Left ventricle myocardium inferior (tissue), 1 donor: ENCODE measurements at places on chromosomes 12 and 14.

- DNase-seq = no peak
Observed at GRCh38 chr12:132481345-132481744, 8.6 kb upstream of the FBRSL1 start.

DNA sequence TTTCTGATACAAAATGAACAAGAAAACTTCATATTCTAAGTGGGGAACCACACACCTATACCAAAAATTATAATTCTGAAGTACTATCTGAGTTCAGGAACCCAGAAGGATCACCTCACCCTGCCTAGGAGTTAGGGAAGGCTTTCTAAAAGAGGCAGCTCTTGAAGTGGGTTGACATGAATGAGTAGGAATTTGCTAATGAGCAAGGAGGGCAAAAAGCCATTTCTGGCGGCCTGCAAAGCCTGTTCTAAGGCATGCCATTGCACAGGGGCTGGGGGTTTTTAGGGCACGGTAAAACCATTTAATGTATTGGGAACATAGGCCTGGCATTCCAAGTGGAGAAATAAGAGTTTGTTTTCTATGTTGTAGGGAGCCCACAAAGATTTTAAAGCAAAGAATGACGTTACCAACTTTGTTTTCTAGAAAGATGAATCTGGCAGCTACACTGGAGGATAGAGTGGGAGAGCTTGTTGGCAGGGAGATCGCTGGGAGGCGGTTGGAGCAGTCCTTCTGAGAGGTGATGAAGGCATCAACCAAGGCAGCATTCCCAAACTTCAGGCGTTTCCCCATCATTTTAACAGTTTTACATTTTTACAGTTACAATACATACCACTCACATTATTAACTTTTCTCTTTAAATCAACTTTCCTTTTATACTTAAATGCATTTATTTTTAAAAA lies 14.1 kb downstream of the IFT43 start:
- no peak for DNase-seq

DNA sequence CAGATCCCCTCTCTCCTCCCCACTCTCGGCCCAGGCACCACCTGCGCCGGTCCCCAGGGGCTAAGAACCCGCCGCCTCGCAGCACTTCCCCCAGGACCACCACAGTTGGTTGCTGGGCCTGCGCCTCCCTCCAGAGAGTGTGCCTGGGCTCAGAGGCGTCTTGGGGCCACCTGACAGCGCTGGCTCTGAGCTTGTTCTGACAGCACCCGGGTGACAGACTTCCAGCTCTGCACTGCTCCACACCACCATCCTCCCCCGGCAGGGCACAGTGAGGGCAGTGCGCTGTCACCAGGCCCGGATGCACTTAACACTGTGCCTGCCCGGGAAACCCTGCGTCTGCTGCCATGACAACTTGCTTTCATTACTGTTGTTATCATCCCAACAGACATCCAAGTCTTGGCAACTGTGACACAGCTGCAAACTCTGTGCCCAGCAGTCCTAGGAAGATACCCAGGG lies 6.6 kb downstream of the BRF1 start:
- peak; percentile 82 for DNase-seq

DNA sequence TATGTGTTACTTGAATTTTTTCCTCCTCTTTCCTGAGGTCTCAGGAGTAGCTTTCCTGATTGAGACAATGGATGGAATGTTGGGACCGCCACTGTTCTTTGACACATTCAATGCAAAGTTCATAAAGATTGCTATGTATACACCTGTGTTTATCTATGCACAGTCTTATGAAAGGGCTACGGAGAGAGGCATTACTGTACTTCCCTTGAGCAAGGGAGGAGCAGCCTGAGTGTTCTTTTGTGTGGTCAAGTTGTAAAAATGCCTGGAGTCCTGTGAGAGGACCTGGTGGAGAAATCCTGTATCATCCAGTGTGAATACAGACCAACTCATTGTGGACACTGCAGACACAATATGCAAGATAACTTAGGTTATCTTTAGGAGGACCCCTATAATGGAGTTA lies 1.2 kb downstream of the SRGAP1 start:
- DNase-seq = no peak

GRCh38 chr14:77122526-77123125 lies 19.0 kb downstream of the ZDHHC22 start:
- no peak for DNase-seq

DNA sequence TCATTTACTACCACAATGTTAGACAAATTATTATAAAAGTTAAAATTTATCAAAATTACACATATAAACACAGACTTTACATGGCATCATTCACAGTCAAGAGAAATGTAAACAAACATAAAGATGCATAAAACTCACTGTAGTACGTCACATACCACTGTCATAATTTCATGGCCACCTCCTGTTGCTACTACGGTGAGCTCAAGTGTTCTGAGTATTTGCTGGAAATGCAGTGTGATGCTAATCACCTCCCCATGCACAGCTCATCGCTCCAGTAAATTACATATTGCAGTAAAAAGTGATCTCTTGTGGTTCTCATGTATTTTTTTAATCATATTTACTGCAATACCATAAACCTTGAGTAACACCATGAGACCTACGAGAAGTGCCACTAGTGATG lies 247.7 kb upstream of the SFSWAP start:
- DNase-seq = no peak

DNA sequence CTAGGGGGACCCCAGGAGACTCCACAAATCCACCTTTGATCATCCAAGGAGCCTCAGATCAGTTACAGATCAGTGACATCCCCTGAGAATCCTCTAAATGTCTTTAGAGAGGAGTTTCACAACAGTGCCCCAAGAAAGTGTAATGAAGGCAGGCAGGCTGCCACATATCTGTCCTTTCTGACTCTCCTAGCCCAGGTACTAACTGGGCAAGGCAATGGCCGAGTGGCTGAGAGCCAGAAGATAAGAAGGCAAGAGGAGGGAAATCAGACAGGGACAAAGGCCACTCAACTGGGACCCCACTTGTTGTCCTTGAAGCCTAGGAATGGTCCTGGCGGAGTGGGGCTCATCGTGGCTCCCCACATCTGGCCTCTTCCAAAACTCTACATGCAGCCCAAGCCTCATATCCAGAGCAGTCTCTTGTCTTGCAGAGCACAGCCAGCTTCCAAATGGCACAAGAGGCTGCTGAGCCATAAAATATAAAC lies 11.6 kb downstream of the ACTN1 start:
- DNase-seq = no peak

DNA sequence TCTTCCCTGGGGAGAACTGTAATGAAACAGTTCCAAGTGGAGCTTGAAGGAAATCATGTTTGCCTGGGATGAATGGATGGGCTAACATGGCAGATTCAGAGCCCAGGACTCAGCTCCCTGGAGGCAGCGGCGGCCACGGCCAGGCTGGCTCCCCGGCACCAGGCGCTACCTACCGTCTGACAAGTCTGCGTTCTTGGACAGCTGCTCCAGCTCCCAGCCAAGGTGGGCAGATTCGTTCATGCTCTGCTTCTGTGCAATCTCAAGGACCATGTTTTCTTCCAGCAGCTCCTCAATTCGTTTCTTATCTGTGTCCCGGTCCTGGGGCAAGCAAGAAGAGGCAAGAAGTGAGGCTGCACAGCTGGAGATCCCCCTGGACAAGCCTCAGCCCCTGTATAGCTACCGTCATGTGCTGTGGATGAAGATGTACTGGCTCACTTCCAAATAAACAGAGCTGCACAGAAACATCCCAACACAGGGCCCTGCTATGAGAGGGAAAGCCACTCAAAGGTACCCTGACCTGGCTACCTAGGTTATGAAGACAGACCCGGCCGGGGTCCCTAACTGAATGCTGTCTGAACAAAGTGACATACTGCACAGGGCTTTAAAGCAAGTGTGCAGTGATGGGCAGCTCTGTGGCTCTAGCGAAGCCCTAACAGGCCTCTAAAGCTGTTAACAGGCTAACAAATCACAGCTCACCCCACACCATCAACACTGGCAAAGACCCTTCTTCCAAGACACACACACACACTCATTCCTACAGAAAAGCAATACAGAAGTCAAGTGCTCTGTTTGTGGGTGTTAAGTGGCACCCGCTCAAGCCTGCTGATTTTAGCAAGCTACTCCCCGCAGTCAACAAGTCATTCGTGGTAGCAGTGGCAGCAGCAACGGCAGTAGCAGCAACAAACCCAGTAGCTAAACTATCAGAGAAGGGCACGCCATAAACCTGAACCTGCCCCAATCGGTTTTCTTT lies 80.4 kb upstream of the GPR68 start:
- no peak for DNase-seq

DNA sequence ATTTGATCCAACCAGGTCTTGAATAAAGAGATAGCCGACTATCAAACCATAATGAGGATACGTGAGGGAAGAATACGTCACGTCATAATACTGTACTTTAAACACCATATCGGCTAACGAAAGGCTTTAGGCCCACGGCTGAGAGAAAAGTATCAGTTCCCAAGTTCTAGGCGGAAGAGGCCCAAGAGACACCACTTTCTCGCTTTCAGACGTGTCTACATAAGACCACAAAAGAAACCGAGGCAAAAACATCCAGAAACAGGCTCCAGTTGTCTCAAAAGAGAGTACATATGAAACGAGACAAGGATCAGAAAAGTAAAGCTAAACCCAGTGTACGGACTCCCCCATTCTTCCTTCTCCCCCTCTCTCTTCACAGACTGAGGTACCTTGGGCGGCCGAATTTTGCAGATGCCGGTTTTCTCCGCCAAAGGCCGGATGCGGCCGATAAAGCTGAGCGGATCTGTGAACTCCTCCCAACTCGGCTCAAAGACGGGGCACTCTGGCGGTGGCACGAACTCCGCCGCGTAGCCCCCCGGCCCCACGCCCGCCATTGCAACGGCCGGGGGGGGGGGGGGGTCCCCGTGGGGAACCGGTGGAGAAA lies 479 bp downstream of the KDM5A start:
- peak; percentile 15 for DNase-seq

GRCh38 chr12:58727521-58727920 lies 192.8 kb downstream of the LRIG3 start:
- DNase-seq = no peak

GRCh38 chr14:50225067-50225973 lies 6.1 kb downstream of the SOS2 start:
- no peak for DNase-seq

GRCh38 chr14:64340560-64341196 lies 46.5 kb upstream of the ESR2 start:
- DNase-seq = no peak

DNA sequence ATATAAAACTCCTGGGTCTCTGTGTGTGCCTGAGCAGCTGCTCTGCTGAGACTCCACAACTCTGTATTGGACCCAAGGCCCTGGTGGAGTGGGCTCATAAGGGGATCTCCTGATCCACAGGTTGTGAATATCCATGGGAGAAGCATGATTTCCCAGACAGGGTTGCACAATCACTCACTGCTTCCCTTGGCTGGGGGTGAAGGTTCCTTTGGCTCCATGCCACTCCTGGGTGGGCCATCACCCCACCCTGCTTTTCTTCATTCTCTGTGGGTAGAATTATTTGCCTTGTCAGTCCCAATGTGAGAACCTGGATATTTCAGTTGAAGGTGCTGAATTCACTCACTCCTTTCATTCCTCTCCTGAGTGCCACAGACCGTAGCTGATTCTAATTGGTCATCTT lies 205.2 kb upstream of the TMEM260 start:
- DNase-seq = no peak

DNA sequence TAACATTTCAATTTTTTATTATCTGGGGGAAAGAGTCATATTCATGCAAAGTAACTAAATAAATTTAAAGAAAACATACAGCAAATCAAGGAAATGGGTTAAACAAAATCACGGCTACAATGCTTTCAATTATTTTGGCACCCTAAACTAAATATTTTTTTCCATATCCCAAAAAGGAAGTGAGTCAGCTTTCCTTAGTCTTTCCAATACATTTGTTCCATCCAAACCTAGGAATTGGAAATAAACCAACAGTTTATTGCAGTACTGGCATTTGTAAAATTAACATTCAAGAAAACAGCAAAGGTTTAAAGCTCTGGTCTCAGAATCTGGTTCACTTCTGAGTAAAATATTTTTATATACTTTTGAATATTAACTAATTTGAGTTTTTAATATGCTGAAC lies 89.2 kb downstream of the BCL2L14 start:
- no peak for DNase-seq

DNA sequence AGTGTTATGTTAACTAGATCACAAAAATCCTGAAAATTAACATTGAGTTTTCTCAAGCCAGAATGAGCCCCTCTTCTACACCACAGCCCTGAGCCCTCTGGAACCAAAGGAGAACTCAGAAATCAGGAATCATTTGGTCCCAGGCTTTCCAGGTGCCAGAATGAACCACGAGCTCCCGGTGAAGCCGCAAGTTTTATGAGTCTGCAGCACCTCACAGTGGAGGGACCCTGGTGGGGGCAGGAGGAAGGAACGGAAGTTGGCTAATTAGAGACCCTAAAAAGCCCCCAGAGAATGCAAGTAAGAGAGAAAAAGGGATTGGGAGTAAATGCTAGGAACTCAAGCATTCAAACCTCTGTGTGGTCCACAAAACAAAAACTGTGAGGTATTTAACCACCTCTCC lies 52.9 kb upstream of the BCL2L14 start:
- no peak for DNase-seq

GRCh38 chr14:100907240-100907639 lies 3.7 kb upstream of the RTL1 start:
- no peak for DNase-seq

DNA sequence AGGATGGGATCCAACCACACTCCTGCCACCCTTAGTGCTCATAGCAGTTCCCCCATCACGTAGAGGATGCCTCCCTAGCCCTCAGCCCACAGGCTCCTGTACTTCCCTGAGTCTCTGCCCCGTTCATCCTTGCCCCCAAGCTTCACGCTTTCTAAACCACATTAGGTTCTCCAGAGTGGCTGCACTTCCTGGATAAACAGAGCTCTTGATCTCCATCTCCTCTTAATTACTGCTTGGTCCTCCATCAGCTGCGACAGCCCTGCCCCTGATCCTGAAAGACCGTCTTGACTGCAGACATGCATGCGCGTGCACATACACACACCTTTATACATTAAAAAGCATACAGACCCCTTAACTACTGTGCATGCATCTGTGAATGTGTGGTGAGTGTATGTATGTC lies 530.0 kb downstream of the BCL11B start:
- no peak for DNase-seq

DNA sequence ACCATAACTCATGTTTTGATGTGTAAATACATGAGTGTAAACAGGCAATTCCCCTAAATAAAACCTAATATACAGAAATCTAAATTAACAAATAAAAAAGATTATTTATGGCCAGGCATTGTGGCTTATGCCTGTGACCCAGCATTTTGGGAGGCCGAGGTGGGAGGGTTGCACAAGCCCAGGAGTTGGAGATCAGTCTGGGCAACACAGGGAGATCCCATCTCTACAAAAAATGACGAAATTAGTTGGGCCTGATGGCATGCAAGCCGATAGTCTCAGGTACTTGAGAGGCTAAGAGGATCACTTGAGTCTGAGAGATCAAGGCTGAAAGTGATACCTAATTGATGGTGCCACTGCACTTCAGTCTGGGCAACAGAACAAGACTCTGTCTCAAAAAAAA lies 48.7 kb downstream of the BCAT1 start:
- no peak for DNase-seq

GRCh38 chr14:36941783-36942521 lies 230.5 kb downstream of the SLC25A21 start:
- peak; percentile 66 for DNase-seq

- DNase-seq = no peak
Observed at GRCh38 chr12:59056966-59057365, 136.7 kb upstream of the LRIG3 start.

- no peak for DNase-seq
Observed at GRCh38 chr12:75716291-75717025, 205.0 kb upstream of the KRR1 start.

- DNase-seq = no peak
Observed at GRCh38 chr12:89971880-89972279, 263.2 kb upstream of the ATP2B1 start.

- DNase-seq = peak; percentile 74
Observed at GRCh38 chr14:74913986-74914573, 9.0 kb downstream of the RPS6KL1 start.

GRCh38 chr14:74525361-74525851 lies 31.8 kb downstream of the ISCA2 start:
- DNase-seq = no peak
